ENCODE measurements at places on chromosomes 2 and 18.

GRCh38 chr2:189181706-189182105 is 2.1 kb upstream of the COL5A2 start:
- no peak for DNase-seq

- no peak for DNase-seq
These were observed 19.1 kb downstream of the MSTN start for GRCh38 chr2:190043441-190043840.

GRCh38 chr2:23480957-23481797 is 96.2 kb downstream of the KLHL29 start:
- DNase-seq = no peak

- no peak for DNase-seq
These were observed 42.0 kb downstream of the MCFD2 start for GRCh38 chr2:46873604-46874068.

DNA sequence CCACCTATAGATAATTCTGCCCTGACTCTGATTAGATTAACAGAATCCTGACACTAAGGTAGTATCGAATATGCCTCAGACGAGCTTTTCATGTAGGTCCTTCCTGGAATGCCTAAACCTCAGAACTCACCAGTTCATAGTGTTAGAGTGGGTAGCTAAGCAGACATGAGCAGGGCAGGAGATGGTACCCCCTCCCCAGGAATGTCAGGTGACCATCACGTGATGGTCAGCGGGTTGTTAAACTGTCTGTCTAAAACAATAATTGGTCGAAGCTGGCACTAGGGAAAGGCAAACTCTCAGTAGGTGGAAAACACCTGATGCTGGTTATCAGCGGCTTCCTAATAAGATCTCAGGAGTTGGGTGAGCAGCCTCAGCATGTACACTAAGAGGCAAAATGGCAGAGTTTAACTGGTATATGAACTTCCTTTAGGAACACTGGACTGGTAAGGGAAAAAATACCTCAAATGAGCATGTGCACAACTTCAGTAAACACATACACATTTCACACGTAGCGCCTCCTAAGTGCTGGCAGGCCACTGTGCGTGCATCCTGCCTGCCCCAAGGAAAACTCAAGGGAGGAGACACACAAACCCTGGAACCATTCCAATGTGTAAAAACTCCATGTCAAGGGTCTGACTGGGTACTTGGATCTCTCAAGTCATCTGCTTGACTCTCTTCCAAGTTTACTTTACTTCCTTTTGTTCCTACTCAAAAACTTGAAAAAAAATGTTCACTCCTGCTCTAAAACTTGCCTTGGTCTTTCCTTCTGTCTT is 339.5 kb downstream of the GULP1 start:
- DNase-seq = no peak

DNA sequence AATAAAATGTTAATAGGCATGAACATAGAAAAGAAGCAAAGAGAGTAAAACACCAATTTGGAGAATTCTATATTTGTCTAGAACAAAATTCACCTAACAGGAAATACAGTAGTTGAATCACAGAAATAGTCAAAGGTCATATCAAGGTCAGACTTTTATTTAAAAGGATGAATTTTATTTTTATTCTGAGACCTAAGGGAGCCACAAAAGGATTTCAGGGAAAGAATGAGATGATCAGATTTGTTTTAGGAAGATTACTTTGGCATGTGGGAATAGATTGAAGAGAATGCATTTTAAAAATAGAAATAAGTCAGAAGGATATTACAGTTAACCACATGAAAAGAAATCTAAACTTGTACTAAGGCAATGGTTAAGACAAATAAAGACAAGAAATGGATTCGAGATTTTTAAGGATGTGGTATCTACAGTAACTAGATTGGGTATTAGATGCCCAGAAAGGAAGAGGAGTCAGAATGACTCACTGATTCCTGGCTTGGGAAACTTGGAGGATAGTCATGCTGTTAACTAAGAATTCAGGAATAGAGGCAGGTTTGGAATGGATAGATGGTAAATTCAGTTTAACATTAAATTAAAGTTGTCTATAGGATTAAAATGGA is 56.0 kb downstream of the METTL4 start:
- no peak for DNase-seq

DNA sequence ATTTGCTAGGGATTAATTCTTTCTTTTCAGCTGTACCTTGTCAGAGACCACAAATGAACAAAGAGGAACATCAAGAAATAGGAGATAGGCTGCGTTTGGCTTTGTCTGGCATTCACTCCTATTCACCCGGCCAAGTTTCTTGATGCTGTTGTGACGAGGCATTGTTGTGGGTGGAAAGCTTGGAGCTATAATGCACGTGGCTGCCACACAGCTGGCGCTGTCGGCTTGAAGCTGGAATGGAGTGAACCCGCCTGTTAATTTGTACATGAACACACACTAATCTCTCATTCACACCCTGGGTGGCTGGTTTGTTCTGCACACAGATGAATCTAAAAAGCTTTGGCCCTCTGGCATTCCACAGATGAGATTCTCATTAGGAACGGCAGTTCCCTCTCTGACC is 274.9 kb upstream of the GYPC start:
- DNase-seq = no peak

- DNase-seq = no peak
These were observed 89.1 kb downstream of the POLR1A start for GRCh38 chr2:86016581-86016980.

DNA sequence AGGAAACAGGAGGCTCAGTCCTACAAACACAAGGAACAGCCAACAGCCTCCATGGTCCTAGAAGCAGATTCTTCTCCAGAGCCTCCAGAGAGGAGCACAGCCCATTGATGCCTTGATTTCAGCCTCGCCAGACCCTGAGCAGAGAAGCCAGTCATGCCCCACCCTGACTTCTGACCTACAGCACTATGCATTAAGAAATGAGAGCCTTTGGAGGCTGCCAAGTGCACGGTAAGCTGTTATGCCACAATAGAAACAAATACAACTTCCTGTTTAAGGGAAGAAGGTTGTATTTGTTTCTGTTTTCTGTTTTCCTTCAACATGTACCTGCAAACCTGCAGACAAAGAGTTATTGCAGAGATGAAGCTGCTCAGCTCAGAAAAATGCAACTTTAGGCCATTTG is 181.3 kb upstream of the AGAP1 start:
- no peak for DNase-seq

GRCh38 chr2:84880645-84881521 is at the start of gene TRABD2A:
Gene TRABD2A (minus strand): TSS chr2:84881084. CDS start chr2:84881039, 45 bp downstream.
- DNase-seq = no peak

- no peak for DNase-seq
These were observed 818.2 kb downstream of the SATB2 start for GRCh38 chr2:198639580-198639979.

DNA sequence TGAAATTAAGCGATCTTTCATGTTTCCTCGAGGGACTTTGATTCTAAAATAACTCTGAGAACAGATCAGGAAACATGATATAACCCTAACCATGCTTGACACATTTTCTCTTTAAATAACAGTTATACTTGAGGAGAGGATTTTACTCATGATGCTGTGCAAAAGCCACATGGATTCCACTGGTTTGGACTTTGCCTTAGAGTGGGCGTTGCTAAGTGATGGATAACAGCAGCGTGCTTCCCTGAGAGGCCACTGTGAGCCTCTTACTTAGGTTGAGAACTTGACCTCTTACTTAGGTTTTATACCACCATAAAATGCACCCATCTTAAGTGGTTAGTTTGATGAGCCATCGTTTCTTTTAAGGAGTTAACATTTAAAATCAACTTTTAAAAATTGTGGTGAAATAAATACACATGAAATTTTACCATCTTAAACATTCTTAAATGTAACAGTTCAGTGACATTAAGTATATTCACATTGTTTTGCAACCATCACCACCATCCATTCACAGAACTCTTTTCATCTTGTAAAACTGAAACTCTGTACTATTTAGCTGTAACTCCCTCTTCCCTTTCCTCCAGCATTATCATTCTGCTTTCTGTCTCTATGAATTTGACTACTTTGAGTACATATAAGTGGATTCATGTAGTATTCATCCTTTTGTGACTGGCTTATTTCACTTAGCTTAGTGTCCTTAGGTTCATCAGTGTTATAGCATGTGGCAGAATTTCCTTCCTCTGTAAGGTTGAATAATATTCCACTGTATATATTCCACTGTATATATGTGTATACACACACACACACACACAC is 22.6 kb downstream of the ANXA4 start:
- no peak for DNase-seq

- DNase-seq = no peak
These were observed 45.6 kb upstream of the SLC14A2 start for GRCh38 chr18:45569566-45570275.

DNA sequence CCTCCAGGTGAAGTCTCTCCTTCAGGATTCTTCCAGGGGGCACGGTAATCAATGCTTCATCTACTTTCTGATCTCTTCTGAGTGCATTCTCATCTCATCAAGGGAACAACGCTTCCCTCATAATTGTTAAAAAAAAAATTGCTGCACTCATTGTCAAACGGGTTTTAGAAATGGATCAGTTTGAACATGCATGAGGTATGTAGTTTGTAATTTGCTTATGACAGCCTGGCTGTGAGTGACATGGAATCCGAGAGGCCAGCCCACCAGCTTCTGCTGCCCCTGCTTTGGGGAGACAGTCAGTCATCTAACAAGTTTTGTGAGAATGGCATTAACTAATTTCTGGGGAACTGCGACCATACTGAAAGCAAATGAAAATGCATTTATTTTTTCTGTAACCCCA is 791.9 kb upstream of the SOX11 start:
- DNase-seq = no peak

GRCh38 chr2:22867973-22868372 is 517.0 kb upstream of the KLHL29 start:
- no peak for DNase-seq

- no peak for DNase-seq
These were observed 2.7 kb downstream of the RSAD2 start for GRCh38 chr2:6880200-6880733.

GRCh38 chr2:204982303-204982702 is 437.0 kb downstream of the PARD3B start:
- no peak for DNase-seq

DNA sequence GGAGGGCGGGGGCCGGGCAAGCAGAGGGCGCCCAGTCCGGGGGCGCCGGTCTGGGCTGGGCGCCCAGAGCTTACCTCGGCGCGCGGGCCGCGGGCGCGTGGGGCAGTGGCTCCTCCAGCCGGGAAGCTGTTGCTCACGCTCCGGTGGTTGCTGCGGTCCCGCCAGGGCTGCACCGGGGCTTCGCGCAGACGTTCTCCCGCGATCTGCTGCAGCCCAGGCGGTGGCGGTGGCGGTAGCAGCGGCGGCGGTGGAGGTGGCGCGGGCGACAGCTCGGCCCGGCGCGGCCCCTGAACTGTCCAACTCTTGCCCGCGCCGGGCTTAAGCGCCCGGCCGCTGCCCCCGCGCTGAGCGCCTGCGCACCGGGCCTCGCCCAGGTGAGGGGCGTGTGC is 391 bp downstream of the ZNF385B start:
- DNase-seq = no peak

DNA sequence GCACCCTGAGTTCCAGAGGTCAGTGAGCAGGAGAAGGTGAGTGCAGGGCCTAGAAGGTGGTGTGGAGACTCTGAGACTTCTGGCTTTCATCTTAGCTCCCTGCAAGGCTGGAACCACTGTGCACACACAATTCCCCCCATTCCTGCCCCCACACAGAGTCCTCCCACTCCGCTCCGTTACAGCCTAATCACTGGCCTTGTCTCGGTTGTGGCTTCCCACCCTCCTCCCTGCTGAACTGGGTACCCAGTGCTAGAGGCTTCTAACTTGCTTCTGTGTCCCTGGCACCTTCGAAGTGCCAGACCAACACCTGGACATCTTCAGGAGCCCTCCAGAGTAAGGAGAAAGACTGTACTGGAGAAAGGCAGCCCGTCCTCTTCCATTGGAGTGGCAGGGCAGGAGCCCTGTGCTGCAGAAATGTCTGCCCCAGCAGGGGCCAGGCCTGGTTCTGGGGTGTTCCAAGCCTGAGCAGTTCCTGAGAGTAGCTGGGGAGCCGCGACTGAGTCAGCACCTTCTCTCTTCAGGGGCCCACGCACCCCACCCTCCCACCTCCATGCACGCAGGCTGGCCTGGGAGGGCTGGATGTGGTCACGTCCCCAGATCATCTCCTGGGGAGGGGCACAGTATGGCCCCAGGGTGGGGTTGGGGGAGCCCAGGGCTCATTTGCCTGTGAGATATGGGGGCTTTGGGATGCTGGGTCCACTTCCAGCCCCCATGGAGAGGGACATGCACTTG is 23.4 kb downstream of the CROCC2 start:
- DNase-seq = no peak

GRCh38 chr18:27400001-27400400 is 214.9 kb upstream of the CHST9 start:
- DNase-seq = no peak

DNA sequence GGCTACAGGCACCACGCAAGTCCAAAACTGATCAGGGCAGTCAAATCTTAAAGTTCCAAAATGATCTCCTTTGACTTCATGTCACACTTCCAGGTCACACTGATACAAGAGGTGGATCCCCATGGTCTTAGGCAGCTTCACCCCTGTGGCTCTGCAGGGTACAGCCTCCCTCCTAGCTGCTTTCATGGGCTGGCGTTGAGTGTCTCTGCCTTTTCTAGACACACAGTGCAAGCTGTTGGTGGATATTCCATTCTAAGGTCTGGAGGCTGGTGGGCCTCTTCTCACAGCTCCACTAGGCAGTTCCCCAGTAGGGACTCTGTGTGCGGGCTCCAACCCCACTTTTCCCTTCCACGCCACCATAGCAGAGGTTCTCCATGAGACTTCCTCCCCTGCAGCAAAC is 838.2 kb upstream of the CHAC2 start:
- no peak for DNase-seq

DNA sequence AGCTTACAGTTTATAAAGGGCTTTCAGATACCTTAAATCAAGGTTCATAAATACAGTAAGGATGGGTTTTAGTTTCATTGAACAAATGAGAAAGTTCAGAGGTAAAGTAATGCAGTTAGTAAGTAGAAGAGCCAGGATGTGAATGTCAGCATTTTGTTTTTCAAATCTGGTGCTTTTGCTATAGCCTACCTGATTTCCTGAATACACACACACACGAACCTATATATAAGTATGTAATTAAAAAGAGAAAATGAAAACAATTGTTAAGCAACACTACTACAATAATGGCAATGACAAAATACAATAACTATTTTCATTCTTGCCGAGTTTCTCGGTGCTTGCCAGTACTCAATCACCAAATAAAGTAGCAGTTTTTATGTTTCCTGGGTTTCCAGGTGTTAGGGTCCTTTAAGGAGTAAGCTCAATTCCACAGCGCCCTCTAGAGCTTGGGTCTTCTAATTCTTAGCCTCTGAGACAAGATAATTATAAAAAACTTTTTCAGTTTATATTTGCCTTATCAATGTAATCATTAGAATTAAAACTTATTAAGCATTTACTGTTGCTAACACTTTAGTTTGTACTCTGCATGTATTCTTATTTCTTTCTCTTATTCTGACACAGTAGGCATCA is 512.9 kb upstream of the ACVR2A start:
- DNase-seq = no peak

DNA sequence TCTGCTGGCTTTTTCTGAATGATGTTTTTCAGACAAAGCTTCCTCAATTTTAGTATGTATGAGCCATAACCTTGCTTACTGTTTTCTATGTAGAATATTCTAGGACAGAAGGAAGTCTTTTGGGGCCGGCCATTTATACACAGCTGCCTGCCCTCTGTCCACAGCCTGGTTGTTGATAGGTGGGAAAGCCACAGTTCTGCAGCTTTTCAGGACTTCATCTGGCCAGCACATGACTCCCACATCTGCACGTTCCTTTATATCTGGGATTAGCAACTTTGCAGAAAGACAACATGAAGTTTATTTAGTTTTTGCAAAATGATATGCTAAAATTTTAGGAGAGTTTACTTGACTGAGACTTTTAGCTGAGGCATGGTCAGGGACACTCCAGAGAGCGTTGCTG is 105.6 kb downstream of the CEP192 start:
- no peak for DNase-seq

- no peak for DNase-seq
These were observed 23.6 kb downstream of the NEDD4L start for GRCh38 chr18:58067601-58068000.

Measured in stimulated activated CD4-positive, alpha-beta T cell treated with anti-CD3 and anti-CD28 coated beads, Interleukin-1b, Interleukin-23, amount 100 ng/mL, for 1 hour (primary cell).